Right forelimb (tissue), 1 donor: ENCODE measurements at places on chromosomes 1 and 21.
A peak's percentile ranks its signal among the peaks of the same experiment; 100 is the strongest.

DNA sequence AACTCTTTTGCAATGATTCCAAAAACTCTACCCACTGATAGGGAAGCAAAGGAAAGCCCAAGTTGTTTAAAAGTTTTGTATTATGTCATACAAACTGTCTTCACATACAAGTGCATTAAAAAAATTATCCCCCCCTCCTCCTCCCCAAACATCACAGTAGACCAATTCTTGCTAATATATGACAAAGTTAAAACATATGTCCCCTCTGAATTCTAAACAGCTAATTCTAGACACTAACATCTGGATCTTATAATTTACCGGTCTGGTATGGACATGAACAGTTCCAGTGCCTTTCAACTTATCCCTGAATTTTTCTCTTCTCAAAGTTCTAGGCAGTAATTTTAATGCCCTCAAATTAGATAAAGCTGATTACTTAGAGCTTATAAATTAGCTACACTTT, 13.4 kb downstream of the RIT1 start:
- DNase-seq = no peak

GRCh38 chr1:85325920-85326319, 49.5 kb upstream of the BCL10 start:
- DNase-seq = no peak

DNA sequence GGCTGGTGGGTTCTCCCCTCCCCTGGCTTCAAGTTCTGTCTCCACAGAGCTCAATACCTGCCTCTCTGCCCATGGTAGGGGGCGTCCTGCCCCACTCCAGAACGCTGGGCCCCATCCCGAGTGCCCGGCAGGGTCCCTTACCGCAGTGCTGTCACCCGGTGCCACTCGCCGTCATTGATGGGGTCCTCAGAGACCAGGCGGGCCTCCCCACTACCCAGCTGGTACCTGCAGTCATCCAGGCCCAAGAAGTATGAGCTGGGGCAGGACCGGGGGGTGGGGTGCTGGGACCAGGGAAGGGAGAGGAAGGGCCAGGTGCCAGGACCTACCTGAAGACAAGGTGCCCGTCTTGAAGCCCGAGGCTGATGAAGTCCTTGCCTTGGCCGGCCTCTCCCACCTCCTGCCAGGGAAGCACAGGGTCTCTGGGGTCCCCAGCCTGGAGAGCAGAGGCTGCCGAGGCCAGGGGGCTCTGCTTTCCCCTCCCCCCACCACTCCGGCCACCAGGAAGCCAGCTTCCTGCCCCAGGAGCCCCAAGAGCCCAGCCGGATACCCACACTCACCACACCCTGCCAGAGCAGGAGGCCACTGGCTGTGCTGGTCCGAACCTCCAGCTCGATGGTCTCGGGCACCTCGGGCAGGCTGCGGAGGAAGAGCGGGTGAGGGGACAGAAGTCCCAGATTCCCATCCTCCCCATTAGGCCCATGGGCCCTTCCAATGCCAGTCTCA, 12.1 kb downstream of the LDLRAD2 start:
- DNase-seq = no peak

GRCh38 chr1:2431518-2431917, 19.2 kb upstream of the PEX10 start:
- no peak for DNase-seq

- peak; percentile 97 for DNase-seq
Measured at GRCh38 chr1:41516168-41517061, 31.9 kb upstream of the EDN2 start.

- DNase-seq = no peak
Measured at GRCh38 chr1:11725616-11726015, 10.3 kb upstream of the AGTRAP start.

DNA sequence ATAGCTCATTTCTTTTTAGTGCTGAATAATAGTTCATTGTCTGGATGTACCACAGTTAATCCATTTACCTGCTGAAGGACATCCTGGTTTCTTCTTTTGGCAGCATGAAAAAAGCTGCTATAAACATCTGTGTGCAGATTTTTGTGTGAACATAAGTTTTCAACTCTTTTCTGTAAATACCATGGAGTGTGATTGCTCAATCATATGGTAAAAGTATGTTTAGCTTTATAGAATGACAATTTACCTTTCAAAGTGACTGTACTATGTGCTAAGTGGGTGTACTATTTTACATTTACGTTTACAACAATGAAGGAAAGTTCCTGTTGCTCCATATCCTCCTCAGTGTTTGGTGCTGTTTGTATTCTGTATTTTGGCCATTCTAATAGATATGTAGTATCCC, 49.0 kb downstream of the RUNX3 start:
- DNase-seq = no peak

DNA sequence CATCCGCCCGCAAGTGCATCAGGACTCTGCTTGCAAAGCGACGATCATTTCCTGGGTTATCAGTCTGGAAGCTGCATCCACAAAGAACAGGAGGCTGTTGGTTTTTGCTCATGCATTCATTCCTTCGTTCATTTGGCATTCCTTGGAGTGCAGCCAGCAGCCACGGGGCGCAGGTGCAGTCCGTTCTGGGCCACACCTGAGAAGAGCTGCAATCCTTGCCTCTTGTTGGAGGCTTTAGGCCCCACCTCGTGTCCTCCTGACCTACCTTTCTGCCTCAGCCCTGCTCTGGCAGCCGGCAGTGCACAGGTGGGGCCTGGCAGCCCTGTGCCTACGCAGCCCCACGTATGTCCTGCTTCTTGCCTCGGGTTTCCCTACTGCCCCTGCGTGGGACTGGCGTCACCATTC, 19.6 kb upstream of the C2CD2 start:
- no peak for DNase-seq

- no peak for DNase-seq
Measured at GRCh38 chr1:36365381-36365780, 20.3 kb downstream of the STK40 start.

- no peak for DNase-seq
Measured at GRCh38 chr1:4147509-4147908, 247.4 kb upstream of the C1orf174 start.

- no peak for DNase-seq
Measured at GRCh38 chr1:109750241-109750882, 9.5 kb upstream of the GSTM3 start.

- DNase-seq = no peak
Measured at GRCh38 chr1:23742670-23743286, 493 bp upstream of the ELOA start.

DNA sequence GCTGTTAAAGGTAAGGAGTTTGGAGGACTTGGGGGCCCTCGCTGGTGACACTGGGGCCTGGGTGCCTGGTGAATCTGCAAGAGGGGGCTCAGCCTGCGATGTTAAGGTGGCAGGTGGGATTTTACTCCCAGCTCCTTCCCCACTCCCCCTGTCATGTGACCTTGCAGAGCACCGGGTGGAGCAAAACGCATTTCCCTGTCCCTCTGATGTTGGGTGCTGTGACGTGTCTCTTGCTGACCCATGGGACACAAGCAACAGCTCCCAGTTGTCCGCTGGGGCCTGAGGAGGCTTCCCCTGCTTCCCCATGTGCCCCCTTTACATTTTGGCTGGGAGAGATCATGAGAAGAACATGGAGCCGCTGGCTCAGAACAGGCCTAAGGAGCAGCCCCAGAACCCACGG, 319.0 kb downstream of the MATN1 start:
- DNase-seq = peak; percentile 12

DNA sequence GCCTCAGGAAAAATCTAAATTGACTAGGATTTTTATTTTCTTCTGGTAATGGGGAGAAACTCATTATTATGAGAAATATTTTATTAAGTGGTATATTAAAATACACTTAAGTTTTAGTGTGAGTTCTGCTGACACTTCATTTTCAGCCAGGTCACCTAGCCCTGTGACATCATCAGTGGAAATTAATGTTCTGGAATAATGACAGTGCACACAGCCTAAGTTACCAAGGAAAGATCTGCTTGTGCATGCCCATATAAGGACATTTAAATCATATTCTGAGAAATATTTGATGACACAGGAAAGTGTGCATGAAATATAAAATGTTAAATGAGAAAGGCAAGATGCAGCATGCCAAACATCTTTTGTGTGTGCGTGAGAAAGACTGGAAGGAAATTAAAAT, 102.0 kb downstream of the KIF14 start:
- no peak for DNase-seq
